ENCODE measurements at places on chromosomes 4 and X. TPM values are rescaled to one million over a fixed set of nuclear protein-coding genes. Genes with fewer than 3 reads are reported as not detected.

Gene SSX1
- total RNA-seq: not detected

Gene FREM3
- total RNA-seq: 0.44 TPM

Gene PNMA5
- not detected for total RNA-seq

Gene PLS3
- 974 TPM for total RNA-seq

Gene RIBC1
- total RNA-seq: 0.93 TPM

Gene EIF4E
- 201 TPM for total RNA-seq

Gene GUCY1B1
- 5.5 TPM for total RNA-seq

Gene FOXR2
- total RNA-seq: not detected

Gene SPANXA1
- total RNA-seq: not detected

Gene DCAF4L1
- 0.13 TPM for total RNA-seq

Gene SPANXA2
- total RNA-seq: not detected

Gene CSN1S1
- not detected for total RNA-seq

Gene MAGEA2
- not detected for total RNA-seq

Gene GYPE
- total RNA-seq: 3.6 TPM

Gene SSX4
- not detected for total RNA-seq

Gene BRS3
- not detected for total RNA-seq

Gene AMTN
- not detected for total RNA-seq

Gene PCSK1N
- total RNA-seq: not detected

Gene EPHA5
- 0.53 TPM for total RNA-seq

Gene GAGE13
- total RNA-seq: not detected

Gene GAGE1
- total RNA-seq: not detected

Gene ASB9
- total RNA-seq: 1.6 TPM

Gene FAM47E
- total RNA-seq: 0.66 TPM

Gene PRRG1
- total RNA-seq: 7.9 TPM

Gene MEPE
- not detected for total RNA-seq

Gene MAGEA2B
- not detected for total RNA-seq

Gene ARAP2
- total RNA-seq: 0.40 TPM

Gene NAAA
- 49.1 TPM for total RNA-seq

Gene EFHC2
- total RNA-seq: 0.13 TPM

Gene CD38
- total RNA-seq: under 0.01 TPM

Gene LRP2BP
- 0.79 TPM for total RNA-seq

Gene PHKA1
- 13.9 TPM for total RNA-seq

Gene CXorf51A
- total RNA-seq: not detected

Gene PRR32
- total RNA-seq: not detected

Gene BEX3
- 344 TPM for total RNA-seq

Gene FGFR3
- total RNA-seq: 0.92 TPM

Gene XK
- total RNA-seq: 0.13 TPM

Gene TEX11
- total RNA-seq: not detected

Gene BBS12
- total RNA-seq: 6.2 TPM

Gene ELF2
- 40.0 TPM for total RNA-seq

Gene RAI2
- total RNA-seq: 1.6 TPM

Gene GJB1
- not detected for total RNA-seq

Gene DRD5
- total RNA-seq: not detected

Gene HSFX4
- not detected for total RNA-seq

Gene TLR2
- under 0.01 TPM for total RNA-seq
